ENCODE measurements at places on chromosomes 2 and 18.

GRCh38 chr18:69956665-69957620 lies 9.3 kb upstream of the CD226 start:
- no peak for DNase-seq

DNA sequence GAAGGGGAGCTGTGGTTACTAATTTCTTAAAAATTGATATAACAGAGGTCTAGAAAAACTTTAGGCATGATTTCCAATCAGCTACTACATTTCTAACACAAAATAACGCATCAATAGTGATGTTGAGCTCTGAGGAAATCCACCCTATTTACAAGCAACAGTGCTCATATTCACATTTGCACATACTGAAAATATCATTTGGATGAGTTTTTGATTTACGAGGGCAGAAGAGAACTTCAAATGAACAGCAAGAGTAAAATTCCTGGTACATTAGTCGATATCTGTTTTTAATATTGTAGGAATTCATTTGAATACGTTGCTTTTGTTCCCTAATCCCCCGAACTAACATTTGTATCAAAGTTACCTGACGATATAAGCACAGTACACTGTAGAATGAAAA lies 761.0 kb upstream of the POU3F3 start:
- no peak for DNase-seq

DNA sequence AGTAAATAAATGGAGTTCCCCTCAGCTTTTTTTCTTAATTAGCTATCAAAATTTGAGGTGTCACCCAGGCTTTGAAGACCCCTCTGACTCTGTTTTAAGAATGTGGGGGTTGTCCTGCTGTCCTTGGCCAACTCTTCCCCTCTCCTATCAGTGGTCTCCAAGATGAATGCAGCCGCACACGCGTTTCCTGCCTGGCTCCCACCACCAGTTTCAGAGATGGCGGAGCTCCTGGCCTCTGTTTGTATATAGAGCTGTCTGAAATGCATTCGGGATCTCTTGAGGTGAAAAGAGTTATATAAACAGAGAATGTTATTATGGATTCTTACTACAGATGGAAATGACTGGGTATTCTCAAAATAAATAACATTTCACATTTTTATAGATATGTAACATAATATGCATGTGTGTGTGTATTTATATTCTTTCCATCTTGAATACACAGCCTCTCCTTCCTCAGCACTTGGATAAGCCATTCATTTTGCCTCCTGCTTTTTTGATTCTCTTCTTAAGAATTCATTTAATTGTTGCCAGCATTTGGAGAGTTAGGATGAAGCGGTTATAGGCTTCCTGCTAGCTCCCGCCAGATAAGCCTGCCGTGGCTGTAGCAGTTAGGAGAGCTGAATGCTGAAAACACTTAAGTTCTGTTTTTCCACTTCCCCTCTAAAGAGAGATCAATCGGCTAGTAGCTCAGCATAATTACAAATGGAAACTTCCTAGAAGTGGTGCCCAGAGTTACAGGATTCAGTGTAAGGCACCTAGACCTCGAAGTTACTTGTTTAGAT lies 659.3 kb upstream of the FANCL start:
- no peak for DNase-seq

- DNase-seq, result no peak
Observed at GRCh38 chr2:204545861-204546735, 823 bp downstream of the PARD3B start.

DNA sequence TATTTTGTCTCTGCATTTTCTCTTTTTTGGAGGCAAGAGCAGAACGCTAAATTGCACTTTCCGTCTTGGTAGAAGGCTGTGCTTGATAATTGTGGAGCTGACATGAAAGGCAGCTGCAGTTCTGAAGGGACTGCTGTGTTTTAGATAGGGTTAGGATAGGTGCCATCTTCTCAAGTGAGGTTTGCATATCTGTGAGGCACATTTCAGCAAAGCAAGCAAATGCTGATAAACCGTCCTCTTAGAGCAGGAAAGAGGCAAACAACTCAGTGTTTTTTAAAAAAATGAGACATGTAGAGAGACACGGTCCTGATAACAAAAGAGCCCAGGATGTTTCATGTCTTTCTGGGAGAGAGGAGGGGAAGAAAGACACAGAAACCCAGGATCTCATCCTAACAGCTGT lies 217.7 kb downstream of the SOCS6 start:
- DNase-seq, result no peak

GRCh38 chr2:175766880-175767279 lies 235.2 kb downstream of the LNPK start:
- DNase-seq, result no peak

DNA sequence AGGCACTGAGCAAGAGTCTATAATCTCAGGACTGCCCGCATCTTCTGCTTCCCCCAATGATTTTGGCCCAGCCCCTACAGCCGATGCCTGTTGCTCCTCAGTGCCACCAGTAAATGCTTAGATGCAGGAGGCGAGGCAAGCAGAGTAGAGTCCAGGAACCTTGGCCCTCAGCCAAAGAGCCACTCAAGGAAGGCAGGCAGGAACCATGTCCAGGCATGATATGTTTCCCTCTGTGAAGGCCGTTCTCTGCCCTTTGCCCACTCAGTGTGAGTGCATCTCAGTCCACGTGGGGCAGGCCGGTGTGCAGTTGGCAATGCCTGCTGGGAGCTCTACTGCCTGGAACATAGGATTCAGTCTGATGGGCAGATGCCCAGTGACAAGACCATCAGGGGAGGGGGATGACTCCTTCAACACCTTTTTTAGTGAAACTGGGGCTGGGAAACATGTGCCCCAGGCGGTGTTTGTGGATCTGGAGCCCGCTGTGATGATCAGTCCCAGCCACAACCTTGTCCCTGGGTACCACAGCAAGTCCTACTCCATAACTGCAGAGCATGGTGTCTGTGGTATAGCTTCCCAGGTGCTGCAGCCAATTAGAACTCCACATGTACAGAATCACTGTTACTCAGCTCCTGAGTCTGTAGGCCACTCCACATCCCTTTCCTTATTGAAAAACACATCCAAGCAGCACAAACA lies 9.7 kb upstream of the DNAJB2 start:
- no peak for DNase-seq

DNA sequence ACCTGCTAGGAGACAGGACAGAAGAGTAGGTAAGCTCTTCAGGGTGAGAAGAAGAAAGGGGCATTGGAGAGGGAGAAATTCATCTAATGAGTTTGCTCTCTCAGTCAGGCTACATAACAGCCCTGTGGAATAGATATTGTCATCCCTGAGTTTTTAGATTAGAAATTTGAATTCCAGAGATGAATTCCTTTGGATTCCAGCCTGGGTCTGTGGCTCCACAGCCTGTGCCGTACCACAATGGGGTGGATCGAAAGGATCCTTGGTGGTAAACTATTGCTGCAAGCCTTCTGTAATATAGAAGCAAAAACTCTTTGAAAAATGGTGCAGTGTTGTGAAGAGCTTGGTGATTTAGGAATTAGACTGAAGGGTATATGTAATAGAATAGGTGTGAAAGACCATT lies 21.0 kb downstream of the MYO1B start:
- DNase-seq, result no peak

DNA sequence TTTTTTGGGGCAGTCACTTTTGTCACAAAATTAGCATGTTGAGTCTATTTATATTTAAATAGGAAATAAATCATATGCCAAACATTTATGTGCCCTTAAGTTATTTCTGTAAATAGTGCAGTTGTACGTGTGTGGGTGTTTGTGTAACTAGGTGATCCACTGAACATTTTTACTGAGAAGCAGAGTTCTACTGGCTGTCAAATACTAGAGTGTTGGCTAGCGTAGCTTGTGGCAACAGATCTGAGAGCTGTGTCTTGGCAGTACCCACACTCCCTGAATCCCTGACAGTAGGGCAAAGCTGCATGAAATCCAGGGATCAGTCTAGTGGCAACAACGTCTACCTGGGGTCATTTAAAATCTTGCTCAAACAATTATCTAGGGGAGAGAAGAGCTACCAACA lies 273.1 kb upstream of the SLC8A1 start:
- no peak for DNase-seq

Data from naive B cell (primary cell).